Ureter (tissue), 1 donor: ENCODE measurements at places on chromosomes 12 and 14.

- DNase-seq: no peak
Measured at GRCh38 chr12:65327207-65328076, 49.0 kb downstream of the MSRB3 start.

GRCh38 chr14:67881225-67881624, 61.6 kb downstream of the RAD51B start:
- DNase-seq: no peak

GRCh38 chr12:118650586-118650960, 274.2 kb downstream of the SUDS3 start:
- DNase-seq: no peak

DNA sequence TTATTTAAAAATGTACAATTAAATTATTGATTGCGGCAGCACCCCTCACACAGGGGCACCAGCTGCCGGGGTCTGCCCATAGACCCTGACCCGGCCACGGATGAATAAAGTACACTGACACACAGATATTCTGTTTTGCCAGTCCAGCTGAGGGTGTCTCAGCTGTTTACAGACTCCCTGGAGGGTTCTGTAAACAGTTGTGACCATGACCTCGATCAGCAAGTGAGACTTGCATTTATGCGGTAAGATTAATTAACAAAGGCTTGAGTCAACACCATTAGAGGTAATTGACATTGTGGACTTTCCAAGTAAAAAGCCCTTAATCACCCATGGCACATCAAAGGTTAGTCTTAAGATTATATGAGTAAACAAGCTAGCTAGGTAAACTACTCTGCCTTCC, 94.3 kb downstream of the FUT8 start:
- DNase-seq: no peak

DNA sequence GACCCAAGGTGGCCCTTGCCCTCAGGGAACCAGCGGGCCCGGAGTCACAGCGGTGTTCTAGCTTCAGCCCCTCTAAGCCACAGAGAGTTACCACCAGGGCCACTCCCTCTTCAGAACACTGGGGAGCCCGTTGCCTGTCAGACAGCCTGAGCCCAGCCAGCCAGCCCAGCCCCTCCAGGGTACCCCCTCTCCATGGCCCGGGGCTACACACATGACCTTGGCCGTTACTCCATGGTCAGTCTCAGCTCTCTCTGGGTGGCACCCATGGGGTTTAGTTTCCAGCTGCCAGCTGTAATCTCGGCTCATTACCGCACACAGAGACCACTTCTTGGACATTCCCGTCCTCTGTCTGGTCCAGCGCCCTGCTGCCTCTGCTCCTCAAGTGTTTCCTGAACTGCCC, 35.0 kb downstream of the PPP2R5C start:
- no peak for DNase-seq

GRCh38 chr14:51357250-51357649, 117.2 kb downstream of the TMX1 start:
- no peak for DNase-seq

DNA sequence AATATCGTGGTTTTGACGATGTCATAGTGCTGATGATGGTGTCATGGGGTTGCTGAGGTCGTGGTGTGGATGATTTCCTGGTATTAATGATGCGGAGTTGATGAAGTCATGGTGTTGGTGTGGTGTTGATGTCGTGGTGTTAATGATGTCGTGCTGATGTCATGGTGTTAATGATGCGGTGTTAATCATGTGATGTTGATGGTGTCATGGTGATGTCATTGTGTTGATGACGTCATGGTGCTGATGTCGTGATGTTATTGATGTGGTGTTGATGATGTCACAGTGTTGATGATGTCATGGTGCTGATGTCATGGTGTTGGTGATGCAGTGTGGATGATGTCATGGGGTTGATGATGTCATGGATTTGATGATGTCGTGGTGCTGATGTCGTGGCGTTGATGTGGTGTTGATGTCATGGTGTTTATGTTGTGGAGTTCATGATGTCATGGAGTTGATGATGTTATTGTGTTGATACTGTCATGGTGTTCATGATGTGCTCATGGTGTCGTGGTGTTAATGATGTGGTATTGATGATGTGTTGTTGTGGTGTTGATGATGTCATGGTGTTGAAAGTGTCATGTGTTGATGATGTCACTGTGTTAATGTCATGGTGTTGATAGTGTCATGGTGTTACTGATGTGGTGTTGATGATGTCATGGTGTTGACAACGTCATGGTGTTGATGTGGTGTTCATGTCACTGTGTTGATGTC, 48.5 kb upstream of the RIMBP2 start:
- no peak for DNase-seq

DNA sequence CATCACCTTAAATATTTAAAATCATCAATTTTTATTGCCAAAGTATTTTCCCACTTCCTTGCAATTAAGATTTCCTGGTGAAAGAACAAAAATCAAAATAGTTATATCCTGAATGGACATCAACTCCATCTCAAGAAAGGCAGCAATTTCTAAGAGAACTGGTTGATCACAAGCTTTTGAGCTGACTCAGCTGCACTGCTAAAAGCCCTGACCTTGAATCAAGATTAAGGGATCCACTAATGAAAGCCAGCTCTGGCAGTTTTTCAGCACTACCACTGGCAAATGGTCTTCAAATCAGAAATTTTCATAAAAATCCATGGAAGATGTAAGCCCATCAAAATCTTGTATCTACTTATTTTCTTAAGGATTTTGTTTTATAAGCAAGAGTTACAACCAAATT, 123.4 kb downstream of the SLC6A15 start:
- DNase-seq: no peak

DNA sequence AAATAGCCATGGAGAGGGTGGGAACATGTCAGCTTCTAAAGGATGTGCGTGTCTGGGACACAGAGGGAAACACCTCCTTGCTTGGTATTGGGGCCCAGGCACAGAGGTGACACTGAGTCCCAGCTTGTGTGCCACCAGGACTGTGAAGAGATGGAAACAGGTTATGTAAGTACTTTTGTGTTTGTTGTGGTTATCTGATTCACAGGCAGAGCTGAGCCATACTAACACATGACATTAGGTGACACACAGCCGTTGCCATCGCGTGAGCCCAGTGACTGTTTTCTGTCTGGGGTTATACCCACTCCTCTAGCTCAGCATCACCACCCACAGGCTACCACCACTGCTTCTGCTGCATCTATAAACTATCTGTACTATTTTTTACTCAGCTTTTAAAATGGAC, 12.1 kb upstream of the FLVCR2 start:
- no peak for DNase-seq

DNA sequence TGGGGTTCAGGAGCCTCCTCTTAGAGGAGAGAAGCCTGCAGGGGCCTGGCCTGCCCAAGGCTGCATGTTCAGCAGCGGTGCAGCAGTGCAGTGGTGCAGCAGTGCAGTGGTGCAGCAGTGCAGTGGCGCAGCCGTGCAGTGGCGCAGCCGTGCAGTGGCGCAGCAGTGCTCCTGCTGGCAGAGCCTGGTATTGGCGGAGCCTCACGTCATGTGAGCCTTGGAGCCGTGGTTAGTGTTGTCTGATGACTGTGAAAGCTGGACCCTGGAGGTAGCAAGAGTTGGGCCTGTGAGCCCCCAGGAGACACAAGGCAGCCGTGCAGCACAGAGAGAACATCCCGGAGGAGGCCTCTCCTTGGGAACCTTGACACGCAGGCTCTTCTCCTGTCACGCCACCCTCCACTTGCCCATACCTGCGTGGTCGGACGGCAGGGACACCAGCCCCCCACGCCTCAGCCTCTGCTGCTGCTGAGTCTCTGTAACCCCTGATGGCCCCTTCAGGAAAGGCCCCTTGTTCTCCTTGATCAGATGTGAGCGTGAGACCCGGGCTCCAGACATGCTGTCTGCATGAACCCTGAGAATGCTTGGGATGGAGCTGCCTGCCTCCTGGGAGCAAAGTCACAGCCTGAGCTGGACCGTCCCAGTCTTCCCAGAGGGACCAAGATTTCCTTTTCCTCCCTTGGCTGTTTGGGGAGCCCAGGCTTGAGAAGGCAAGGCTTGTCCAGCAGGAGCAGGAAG, 193.7 kb downstream of the KIF26A start:
- DNase-seq: peak; percentile 30

DNA sequence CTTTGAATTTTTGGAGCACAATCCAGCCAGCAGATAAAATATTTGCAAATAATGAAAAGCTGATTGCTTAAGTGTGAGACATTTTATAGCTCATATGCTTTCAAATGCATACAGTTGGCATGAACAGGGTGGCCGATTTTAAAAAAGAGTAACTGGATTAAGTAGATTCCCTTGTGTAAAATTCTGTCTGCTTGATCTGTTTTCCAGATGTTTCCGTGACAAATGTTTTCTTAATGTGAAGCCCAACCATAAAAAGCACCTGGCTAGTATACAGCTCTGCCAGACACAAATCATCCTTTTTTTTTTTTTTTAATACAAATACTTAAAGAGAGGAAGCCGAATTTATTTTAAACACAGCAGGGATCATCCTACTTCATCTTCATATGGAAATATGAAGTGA, 440.7 kb downstream of the CCER1 start:
- DNase-seq: no peak

GRCh38 chr12:57086493-57087009, 2.4 kb upstream of the NAB2 start:
- DNase-seq: peak; percentile 76

GRCh38 chr12:110993434-110993833, 73.1 kb upstream of the MYL2 start:
- no peak for DNase-seq

DNA sequence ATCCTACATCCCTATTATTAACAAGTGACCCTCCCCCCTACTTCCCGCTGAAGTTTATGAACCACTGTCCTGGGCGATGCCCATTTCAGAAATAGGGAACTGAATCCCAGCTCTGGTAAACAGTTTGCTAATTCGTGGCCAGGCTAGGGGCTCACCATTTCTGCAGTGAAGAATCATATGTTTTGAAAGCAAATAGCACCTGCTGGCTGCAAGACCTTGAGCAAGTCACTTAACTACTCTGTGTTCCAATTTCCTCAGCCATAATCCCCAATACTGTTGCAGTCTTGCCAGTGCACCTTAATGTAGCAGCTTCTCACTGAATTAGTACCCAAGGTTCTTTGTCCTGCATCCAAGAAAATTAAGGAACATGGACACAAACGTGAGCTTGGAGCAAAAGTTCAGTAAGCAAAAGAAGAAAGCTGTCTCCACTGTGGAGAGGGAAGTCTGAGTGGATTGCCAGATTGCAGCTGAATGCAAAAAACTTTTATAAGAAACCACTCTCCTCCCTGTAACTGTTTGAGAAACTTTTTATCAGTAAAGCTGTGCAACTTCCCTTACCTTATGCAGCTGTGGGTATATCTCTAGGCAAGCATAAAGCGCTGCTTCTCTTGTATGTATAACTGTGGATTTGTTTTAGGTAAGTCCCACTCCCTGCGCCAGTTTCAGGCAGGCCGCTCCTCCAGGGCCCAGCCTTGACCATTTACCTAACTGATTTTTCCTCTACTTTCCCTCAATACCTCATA, 824 bp downstream of the OAS1 start:
- no peak for DNase-seq

DNA sequence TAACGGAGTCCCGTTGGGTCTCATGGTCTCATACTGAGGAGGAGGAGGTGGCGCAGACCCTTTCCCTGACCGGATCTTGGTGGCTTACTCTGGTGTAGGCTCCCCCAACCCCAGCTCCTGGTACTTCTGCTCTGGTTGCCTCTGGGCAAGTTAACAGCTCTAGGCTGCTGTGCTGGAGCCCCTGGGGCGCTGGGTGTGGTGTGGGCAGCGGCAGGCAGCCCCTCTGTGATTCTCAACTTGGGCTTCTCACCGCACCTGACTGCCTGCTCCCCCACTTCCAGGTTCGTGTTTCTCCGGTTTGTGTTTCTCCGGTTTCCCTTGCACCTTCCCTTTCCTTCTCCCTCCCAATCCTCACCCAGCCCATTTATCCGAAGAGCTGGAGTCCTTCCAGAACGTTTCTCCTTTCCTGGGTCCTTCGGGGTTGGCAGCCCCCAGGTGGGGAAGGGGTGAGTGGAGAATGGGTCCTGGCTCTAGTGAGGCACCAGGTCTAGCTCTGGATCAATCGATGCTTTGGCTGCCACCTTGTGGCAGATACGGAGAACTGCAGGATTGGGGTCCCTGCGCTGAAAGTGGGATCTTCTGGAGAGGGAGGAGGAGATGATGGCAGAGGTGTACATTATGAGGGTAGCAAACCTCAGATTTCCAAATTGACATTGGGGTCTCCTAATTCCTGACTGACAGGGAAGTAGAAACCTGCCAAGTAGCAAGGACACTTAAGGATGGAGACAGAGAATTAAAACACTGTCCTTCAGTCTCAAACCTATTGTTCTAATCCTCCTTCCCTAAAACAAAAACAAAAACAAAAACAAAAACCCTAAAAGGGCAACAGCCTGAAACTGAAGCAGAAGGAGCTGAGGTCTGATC, 8.3 kb downstream of the CISTR start:
- DNase-seq: peak; percentile 67

DNA sequence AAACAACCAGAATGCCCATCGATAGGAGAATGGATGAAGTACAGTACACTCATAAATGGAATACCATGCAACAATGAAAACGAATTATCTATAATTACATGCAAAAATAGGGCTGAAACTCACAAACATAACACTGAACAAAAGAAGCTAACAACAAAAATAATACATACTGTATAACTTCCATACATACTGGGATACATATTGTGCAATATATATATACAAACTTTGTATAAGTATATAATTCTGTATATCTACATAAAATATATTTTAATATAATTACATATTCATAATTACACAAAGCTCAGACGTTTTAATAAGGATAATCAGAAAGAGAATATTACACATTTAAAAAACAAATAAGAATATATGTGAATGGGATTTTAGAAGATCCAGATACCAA, 90.2 kb downstream of the CDK17 start:
- DNase-seq: no peak

GRCh38 chr14:83883732-83884131, 1646.2 kb upstream of the FLRT2 start:
- DNase-seq: no peak

DNA sequence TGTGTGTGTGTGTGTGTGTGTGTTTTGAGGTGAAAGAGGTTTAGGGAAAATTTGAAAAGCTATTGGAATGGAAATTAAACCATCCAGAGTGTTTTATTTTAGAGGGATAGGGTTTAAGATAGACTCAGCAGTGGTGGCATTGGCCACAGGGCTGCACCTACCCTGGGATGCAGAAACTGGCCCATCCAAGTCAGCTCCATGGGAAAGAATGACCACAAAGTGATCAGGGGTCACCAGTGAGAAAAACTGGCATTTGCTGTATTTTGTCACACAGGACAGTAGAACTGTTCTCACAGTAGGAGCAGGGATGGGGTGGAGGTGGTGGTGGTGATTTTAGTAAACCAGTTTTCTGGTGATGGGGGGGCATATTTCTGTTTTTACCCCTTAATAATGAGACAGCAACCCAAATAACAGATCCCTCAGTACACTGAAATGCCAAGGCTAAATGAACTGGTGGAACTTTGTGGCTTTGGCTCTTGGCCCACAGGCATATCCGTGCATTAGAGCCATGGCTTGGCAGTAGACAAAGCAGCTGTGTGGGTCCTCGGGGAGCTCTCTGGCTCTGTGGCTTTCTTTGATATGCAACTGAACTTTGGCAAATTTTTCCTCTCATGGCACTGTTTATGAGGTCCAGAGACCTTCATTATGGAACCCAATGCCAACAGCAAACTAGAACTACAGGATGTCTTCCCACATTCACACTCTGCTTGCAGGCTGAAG, 348.3 kb downstream of the ZFP36L1 start:
- no peak for DNase-seq
